Pancreas (tissue), 10 donors: ENCODE measurements at places on chromosomes 13 and 19. TPM values are rescaled to one million over a fixed set of nuclear protein-coding genes. Genes with fewer than 3 reads are reported as not detected.

DNA sequence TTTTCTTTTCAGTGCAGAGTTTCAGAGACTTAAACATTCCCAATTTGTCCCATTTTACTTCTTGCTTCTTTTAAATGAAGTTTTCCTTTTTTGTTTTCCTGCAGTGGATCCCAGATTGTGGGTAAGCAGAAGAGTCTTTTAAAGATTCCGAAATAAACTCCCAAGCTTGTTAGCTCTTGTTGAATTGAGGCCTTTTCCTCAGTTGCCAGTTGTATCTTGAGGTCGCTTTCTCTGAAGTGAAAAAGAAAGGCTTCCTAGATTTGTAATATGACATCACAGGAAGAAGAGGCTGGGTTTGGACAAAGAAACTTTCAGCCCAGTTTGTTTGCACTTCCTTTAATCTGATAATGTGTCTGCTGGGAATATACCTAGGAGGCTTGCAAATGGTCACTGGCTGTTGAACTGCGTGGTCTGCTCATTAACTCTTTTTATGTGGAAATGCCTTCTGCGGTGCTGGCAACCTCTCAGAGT is at the start of gene LPAR6:
TSS of gene LPAR6 (minus strand) at position 233 of the 471 bp plus-strand sequence. CDS start 690 bp downstream, outside the sequence.
- H3K27ac ChIP-seq = peak within 1 kb of the TSS; percentile 79
- no peaks in the 10 kb centered on the region for H3K36me3 ChIP-seq
- peaks cover 6% of the 10 kb centered on the region for H3K4me1 ChIP-seq
- no peaks in the 10 kb centered on the region for H3K27me3 ChIP-seq

GRCh38 chr19:56076498-56076897 is 44.6 kb downstream of the ZNF787 start:
- no peaks in the 10 kb centered on the region for H3K27me3 ChIP-seq
- no peak overlapping the region for H3K4me3 ChIP-seq

- DNase-seq = no peak
- H3K27me3 ChIP-seq = no peaks in the 10 kb centered on the region
- no peaks in the 10 kb centered on the region for H3K36me3 ChIP-seq
- H3K4me3 ChIP-seq = no peak overlapping the region
- no peak overlapping the region for H3K27ac ChIP-seq
- H3K4me1 ChIP-seq = no peaks in the 10 kb centered on the region
Measured at GRCh38 chr19:2699413-2700140, 2.9 kb downstream of the GNG7 start.

The PSG7 gene
- total RNA-seq = not detected

DNA sequence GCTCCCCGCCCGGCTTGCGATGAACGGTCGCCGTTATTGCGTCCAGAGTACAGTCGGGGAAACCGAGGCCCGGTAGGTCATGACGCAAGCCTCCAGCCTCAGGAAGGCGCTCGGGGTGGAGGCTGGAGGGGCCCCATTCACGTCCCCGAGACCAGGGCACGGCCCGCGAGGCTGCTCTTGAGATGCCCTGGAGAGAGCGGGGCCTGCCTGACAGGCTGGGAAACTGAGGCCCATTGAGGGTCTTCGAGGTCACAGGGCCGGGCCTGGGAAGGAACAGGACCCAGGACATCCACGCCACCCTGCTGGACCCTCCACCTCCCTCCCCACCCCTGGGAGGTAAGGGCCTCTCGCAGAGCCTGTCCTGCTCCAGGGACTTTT is 367 bp downstream of the NDUFS7 start:
- DNase-seq = no peak
- H3K4me1 ChIP-seq = peaks cover 19% of the 10 kb centered on the region
- H3K27me3 ChIP-seq = no peaks in the 10 kb centered on the region
- peak overlapping the region; percentile 54 for H3K27ac ChIP-seq
- H3K36me3 ChIP-seq = no peaks in the 10 kb centered on the region
- H3K4me3 ChIP-seq = peak overlapping the region; percentile 86

The SHD gene
- not detected for total RNA-seq
